ENCODE measurements at places on chromosomes 5 and 9.

- no peak for DNase-seq
Measured at GRCh38 chr5:37015795-37016666, 139.5 kb downstream of the NIPBL start.

- no peak for DNase-seq
Measured at GRCh38 chr5:61293873-61294272, 38.2 kb upstream of the ZSWIM6 start.

DNA sequence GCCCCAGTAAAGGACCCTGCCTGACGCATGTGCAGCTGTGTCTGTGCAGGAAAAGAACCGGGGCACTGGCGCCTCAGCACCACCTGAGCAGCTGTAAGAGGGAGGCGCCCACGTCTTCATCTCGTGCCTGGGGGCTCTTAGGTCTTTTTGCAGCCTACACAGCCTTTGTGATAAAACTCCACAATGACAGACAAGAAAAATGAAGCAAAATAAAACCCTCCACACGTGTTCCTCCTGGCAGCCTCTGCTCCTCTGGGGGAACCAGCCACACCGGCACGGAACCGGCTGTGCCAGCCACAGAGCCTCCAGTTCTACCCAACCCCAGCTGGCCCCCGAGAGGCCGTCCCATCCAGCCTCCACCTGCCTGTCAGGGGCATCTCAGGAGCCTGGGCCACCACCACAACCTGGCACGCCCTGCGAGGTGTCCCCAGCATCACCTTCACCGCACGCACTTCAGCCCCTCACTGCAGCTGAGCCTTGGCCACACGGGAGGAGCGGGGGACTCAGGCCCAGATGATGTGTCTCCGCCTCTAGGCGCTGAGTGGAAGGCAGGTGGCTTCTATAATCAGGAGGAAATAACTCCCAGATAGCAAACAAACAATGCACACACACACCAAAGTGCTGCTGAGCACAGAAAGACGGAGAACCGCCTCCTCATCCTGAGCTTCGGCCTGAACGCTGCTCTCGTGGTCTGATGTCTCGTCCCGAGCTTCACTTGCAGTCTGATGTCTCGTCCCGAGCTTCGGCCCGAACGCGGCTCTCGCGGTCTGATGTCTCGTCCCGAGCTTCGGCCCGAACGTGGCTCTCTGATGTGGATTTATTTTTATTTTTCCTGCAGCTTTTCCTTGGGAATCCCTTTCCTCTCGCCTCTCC is 28.6 kb upstream of the NSMF start:
- DNase-seq, result no peak

- no peak for DNase-seq
Measured at GRCh38 chr5:122760236-122760635, 14.6 kb upstream of the SNX2 start.

GRCh38 chr5:107184066-107184465 is 486.7 kb downstream of the EFNA5 start:
- no peak for DNase-seq

- DNase-seq, result no peak
Measured at GRCh38 chr9:132146039-132146438, 15.8 kb upstream of the NTNG2 start.

GRCh38 chr9:23790351-23791260 is 35.4 kb downstream of the ELAVL2 start:
- DNase-seq, result no peak

DNA sequence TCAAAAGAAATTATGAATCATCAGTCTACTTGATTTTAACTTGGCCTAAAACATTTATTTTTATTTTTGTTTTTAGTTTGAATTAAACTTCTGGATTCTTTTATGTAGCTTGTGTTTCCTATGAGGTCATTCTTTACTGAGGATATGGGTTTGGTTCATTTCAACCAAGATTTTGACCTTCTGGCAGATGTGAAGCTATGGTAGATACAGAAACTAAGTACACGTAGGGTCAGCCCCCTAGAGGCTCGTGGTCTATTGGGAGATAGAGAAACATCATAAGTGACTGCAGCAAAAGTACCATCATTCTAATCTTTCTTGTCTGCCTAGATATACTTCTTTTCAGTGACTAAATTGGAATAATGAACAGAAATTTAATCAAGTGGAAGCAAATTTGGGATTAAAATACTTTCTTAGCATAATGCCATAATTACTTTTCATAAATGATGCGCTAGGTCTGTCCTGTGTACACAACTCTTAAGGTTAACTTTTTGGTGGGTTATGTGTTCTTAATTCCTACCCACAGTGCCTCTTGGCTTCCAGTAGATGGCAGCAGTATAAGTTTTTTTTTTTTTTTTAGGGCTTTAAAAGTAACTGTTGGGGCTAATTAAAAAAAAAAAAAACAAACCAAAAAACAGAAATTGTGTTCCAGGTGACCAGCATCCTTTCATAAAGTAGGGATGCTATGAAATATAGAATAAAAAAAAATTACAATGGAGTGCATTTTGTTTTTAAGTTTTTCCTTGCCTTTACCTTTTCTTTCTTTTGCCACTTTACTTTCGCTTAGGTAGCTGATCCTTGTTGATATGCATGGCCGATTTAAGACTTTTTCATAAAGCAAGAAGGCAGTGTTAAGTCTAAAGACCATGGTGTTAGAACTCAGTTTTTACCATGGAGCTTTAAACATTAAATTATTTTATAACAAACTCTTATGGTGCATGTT is 49.9 kb downstream of the LRRTM2 start:
- DNase-seq, result peak; percentile 10

DNA sequence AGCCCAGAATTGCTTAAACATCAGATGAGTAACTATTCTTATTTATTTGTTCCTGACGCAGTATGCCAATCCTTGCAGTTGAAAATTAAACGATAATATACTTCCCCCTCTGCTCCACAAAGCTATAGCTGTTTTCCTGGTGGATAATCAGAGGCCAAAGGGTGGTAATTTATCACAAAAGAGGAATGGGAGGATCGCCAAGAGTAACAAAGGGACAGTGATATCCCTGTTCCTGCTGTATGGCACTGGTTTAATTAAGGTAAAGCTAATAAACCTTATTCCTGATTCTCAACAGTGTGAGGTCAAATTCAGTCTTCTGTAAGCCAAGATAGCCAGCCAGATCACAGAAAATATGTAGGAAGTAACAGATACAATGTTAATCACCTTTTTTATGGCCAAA is 33.4 kb upstream of the PTGER4 start:
- DNase-seq, result no peak

GRCh38 chr5:141692919-141693725 is 11.1 kb upstream of the ARAP3 start:
- peak; percentile 85 for DNase-seq

- no peak for DNase-seq
Measured at GRCh38 chr9:131432050-131432449, 38.2 kb downstream of the PRRC2B start.

DNA sequence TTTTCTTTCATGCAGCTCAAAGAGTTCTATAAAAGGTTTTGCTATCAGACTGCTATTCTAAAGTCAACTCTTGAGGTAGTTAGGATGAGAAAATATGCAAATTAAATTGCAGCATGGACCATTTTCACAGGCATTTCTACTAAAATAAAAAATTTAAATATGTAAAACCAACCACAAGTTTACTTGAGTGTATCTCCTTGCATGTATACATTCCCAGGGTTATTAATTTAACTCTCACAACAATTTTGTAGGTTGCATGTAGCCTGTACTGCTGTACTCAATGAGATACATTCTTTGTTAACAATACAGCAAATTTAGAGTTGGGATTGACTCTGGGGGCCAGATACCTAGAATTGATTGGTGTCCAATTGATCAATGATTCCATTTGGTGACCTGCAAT is 265.8 kb downstream of the MED10 start:
- DNase-seq, result no peak

GRCh38 chr9:126365780-126366179 is 39.2 kb downstream of the MVB12B start:
- DNase-seq, result no peak

DNA sequence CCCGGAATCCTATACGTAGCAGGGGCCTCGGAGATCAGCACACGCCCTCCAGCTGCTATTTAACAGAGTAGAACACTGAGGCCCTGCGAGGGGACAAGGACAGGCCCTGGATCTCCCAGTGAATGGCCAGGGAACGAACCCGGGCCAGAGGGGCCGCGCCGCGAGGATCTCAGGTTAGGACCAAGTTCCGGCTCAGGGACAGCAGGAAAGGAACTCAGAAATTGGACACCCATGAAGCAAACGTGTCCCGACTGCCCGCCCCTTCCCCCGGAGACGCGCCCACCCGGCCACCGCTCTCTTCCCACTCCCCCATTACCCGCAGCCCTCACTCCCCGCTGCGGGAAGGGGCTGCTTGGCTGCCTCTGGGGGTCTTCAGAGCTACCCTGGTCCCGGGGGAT is 1.0 kb upstream of the FOXE1 start:
- no peak for DNase-seq

- no peak for DNase-seq
Measured at GRCh38 chr9:450561-450960, 235.9 kb downstream of the DOCK8 start.

DNA sequence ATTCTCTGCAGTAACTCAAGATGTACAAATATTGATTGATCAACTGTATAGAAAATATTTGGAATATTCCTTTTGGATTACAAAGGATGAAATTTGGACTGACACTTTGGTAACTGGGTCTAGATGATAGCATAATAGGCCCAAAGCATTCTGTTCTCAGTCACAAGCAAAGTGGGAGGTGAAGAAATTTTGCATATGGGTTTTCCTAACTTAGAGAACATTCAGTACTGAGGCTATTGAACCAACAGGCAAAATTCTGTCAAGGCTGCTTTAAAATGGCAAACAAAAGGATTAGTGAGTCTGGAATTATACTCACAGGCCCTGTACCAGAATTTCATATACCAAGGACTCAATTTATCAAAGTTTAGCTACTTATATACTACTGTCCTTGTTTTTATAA is 1020.6 kb downstream of the TLE4 start:
- no peak for DNase-seq

DNA sequence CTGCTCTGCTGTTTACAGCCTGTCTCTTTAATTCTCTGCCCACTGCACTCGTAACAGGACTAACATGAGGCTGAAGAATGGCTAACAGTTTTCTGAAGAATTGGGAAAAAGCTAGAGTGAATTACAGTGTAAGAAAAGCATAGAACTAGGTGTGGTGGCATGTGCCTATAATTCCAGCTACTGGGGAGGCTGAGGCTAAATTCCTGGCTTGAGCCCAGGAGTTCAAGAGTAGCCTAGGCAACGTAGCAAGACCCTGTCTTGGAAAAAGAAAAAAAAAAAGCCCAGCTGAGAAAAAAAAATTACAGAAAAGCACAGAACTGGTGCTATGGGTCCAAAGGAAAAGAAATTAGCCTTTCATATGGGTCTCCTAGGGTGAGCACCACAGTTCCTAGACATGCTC is 13.9 kb upstream of the UHRF2 start:
- DNase-seq, result no peak

GRCh38 chr5:8700222-8700621 is 831.3 kb downstream of the MTRR start:
- DNase-seq, result no peak

DNA sequence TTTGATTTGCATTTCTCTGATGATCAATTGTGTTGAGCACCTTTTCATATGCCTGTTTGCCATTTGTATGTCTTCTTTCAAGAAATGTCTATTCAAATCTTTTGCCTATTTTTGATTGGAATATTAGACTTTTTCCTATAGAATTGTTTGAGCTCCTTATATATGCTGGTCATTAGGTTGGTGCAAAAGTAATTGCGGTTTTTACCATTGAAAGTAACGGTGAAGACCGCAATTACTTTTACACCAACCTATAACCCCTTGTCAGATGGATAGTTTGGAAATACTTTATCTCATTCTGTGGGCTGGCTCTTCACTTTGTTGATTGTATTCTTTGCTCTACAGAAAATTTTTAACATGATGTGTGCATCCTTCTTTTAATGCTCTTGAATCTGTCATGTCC is 113.2 kb upstream of the PRRC1 start:
- no peak for DNase-seq

DNA sequence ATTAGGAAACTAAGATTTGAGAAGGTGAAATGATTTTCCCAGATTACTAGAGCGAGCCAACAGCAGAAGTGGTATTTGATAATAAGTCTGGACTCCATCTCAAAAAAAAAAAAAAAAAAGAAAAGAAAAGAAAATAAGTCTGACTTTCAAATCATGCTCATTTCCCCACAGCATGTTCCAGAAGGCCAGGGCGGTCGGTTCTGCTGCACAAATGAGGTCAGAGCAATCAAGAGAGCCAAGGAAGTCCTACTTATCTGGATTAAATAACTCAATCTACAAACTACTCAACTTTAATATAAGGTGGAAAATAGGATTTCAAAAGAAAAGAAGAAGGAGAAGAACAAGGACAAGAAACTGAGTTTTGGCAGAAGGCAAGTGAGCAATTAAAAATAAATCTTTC is 130.4 kb upstream of the RASA1 start:
- no peak for DNase-seq

DNA sequence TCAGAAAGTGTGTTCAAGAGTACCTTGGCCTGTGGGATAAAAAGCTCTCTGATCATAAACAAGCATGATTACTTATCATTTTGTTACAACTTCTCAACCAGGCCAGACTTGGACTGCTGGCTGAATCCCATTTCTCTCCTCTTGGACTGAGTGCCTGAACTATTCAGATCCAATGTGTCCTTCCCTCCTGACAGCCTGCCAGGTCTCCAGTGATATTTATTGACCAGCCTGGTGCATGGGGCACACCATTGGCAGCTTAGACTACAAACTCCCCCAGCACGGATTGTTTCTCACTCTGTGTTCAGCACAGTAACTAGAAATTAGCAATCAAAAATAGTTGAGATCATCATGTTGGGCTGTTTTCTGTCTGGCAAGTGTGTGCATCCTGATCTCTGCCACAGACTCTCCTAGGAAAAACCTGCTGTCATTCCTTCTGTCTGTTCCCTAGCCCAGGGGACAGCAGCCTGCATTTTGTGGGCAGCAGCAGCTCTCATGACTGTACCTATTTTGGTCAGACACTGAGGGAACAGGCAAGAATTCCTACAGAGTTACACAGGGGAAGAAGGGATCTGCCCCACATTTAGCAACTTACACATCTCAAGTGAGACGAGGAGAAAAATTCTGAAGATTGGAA is 348.1 kb downstream of the ADAMTS6 start:
- no peak for DNase-seq

- DNase-seq, result peak; percentile 18
Measured at GRCh38 chr9:80934095-80934494, 755.3 kb downstream of the TLE1 start.

GRCh38 chr5:174980952-174981351 is 256.6 kb downstream of the MSX2 start:
- no peak for DNase-seq

GRCh38 chr9:127534931-127535330 is 77.1 kb upstream of the STXBP1 start:
- DNase-seq, result no peak

GRCh38 chr9:124282442-124283227 is 24.9 kb downstream of the NEK6 start:
- no peak for DNase-seq

- DNase-seq, result no peak
Measured at GRCh38 chr5:142517840-142518239, 168.1 kb downstream of the FGF1 start.

DNA sequence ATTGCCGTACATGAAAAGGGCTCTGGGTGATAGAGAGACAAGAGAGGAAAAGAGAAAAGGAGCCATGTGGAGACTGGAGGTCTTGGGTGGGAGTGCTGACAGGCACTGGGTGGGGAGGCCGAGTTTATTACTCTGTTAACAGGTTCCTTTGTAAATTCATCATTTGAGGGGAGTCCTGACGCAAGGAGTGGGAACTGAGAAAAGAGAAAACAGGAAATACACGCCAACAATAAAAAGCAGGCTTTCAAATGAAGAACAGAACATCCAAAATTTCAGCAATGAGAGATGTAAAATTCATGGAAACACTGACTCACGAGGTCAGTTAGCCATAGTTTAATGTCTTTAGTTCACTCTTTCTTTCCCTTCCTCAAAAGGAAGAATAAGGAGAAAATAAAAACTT is 342.8 kb downstream of the TMEM167A start:
- peak; percentile 69 for DNase-seq

Measured in MV-4-11 (cell line).